Left lung (tissue), 14 donors: ENCODE measurements at places on chromosomes 7 and 10. TPM values are rescaled to one million over a fixed set of nuclear protein-coding genes. Genes with fewer than 3 reads are reported as not detected.

BUD31 gene
- polyA plus RNA-seq = 87.1 TPM

DNA sequence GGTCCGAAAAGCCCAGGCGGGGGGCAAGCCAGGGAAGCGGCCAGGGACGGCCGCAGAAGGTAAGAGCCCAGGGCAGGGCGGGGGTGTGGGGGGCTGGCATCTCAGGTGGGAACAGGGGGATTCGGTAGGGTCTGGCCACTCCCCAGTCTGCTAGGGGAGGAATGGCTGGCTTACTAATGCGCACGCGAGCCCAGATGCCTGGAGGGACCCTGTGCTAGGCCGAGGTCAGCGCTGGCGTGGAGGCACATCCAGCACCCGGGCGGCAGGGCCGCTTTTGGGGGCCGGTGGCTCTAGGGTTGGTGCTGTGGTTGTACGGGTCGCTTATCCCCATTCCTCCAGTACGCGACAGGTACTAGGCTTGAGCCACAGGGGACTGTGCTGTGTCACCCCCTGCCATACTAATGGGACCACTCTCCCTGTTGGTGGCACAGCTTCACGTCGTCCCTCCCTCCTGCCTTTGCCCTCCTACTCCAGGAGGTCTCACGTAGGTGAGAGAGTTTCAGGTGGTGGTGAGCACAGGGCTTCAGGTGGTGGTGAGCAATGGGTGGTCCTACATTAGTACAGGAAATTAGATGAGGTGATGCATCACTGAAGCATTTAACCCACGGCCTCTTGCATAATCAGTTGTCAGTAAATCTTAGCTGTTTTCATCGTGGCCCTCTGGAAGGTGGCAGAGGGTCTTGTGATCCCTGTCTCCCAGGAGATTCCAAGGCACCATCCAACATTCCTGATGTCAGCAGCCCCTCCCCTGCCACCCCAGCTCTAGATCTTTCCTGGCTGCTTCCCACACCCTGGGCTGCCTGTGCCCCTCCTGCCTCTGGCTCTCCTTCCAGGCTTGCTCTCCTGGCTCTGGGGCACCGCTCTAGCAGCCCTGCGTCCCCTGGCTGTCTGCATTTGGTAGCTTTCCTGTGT, 971 bp downstream of the AEBP1 start:
- DNase-seq = no peak

AKR1C4 gene
- not detected for polyA plus RNA-seq

FKBP6 gene
- 0.34 TPM for polyA plus RNA-seq

DNA sequence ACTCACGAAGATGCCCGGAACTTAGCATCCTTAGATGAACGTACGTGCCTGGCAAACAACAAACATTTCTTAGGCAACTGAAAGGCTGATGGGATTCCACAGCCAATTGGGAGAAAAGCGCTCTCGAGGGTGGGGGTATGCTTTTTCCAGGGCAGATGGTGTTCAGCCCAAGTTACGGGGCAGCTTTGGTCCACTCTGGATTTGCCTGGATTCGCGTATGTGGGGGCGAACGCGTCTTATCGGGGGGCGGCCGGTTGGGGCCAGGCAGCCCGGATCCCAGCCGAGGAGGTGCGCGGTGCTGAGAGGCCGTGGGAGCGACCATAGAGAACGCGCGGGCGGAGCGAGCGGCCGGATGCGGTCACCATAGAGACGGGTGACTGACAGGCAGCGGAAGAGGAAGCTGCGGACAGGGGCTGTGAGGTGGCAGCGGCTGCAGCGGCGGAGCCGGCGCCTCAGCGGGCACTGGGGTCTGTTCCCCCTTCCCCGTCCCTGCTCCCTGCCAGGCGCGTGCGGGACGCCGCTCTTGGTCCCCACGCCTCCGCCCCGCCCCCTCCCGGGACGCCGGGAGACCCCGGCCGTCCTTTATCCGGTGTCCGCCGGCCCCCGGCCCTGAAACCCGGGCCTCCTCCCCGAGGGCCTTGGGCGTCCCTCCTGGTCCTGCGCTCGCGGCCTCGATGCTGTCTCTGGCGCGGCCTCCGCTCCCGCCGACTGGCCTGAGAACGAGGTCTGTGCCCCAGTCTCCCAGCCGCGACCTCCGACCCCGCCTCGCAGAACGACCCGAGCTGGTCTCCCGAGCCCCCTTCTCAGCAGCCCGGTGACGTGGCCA, at the start of gene CHPF2:
TSS of gene CHPF2 (plus strand) at position 393 of the 826 bp plus-strand sequence. CDS start 1,529 bp downstream, outside the sequence.
- peak; percentile 82 for DNase-seq

PILRA gene
- 6.8 TPM for polyA plus RNA-seq

DNA sequence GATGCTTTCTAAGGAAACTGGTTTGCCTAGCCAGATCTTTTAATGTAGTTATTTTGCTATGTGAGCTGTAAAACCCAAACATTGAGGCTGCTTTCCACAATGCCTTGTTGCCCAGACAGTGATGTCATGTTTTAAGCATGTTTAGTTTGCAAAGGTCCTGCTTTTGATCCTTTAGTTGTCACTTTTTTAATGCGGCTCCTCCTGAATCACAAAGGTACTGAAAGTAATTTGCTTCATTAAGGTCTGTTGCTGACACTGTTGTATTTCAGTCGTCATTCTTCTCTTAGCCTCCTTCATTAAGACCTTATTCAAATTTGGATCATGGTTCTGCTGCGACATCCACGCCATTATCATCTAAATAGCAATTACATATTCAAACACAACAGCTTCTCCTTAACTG, 10.6 kb downstream of the RPA3 start:
- DNase-seq = no peak

DNA sequence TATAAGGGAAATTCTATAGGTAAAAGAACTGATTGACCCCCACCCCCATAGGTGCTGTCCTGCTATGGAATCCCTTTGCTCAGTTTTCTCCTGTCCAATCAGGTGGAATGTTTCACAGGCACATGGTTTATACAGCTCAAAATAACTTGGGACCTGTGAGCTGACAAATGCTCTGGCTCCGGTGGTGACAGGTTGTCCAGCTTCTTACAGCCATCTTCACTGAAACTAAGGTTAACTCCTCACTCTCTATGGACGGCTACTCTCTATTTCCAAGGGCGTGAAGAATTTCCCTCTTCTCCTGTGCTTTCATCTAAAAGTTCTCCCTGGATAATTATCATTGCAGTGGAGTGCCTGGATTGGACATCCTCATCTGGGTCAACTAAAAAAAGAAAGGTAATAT, at the start of gene MYPN:
TSS of gene MYPN (plus strand) at position 158 of the 400 bp plus-strand sequence. CDS start 11,951 bp downstream, outside the sequence.
- no peak for DNase-seq

HPS6 gene
- 9.0 TPM for polyA plus RNA-seq

GRCh38 chr7:154299736-154300135, 247.5 kb downstream of the DPP6 start:
- no peak for DNase-seq

DNA sequence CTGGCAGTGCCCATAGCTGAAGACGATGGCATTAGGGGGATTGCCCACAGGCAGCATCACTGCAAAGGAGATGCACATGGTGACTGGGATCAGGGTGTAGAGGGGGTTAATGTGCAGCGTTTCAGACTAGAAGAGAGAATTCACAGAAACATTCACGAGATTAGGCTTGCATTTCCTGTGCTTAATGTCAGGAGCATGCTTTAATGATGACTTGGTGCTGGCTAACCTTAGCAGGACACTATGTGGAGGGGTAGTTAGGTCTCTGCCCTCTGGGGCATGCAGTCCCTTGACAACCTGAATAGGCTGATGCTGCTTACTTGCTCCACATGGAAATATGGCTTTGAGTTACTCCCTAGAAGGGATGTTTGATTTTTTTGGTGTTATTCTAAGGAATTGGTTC, 21.8 kb downstream of the STMP1 start:
- DNase-seq = no peak

NACAD gene
- polyA plus RNA-seq = 9.4 TPM

DNA sequence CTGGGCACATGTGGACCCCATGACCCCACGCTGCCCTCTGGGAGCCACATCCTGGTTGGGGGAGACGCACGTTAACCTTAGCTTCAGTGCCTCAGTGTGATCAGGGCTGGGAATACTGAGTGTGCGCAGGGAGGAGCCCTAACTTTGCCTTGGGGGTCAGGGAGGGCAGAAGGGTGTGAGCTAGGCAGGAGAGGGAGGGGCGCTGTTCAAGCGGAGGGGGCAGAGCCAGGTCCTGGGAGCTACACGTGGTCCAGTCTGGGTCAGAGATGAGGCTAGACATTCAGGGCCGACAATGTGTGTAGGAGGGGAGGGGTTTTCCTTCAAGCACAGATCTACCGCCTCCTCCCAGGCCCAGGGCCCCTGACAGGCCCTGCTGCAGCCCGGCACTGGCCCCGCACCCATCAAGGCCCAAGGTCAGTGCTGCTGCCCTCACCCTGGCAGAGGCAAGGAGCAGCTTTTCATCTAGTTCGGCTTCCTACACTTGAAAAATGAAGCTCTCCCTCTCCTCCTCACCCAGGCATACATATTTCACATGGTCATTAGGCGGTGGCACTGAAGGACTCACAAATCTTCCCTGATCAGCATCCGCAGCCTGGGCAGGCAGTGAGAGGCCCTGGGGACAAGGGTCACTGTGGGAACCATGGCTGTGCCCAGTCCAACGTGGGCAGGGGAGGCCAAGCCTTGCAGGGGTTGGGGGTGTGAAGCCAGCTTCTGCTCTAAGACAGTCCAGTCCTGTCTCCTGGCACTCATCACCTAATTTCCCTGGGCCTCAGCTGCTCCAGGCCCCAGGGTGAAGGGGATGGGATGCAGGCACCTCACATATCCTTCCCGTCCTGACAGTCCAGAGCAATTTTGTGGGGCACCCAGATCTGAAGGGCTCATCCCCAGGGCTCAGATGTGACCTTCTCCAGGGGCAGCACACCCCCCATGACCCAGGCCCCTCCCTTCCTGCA, 47.3 kb downstream of the C10orf105 start:
- peak; percentile 24 for DNase-seq

DNA sequence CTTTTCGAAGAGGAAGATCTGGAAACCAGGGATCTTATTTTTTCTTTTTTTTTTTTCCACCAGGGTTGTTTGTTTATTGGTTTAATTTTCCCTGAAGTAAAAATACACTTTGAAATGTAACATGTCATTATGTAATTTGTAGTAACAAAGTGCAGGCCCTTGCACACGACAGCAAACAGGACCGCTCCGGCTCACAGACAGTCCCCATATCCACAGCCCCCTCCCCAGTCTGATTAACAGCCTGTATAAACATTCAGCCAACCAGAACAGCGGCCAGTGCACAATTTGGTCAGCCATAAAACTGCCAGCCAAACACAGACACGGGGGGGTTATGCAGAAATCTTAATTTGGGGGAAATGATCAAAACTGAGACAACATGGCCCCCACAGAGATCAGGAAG, 431.6 kb upstream of the NPVF start:
- no peak for DNase-seq

- no peak for DNase-seq
Measured at GRCh38 chr7:27972276-27972675, 208.3 kb downstream of the JAZF1 start.

- DNase-seq = no peak
Measured at GRCh38 chr10:114975091-114975490, 37.1 kb downstream of the TRUB1 start.

MAT1A gene
- polyA plus RNA-seq = 0.46 TPM

GRIFIN gene
- polyA plus RNA-seq = 0.22 TPM

DNA sequence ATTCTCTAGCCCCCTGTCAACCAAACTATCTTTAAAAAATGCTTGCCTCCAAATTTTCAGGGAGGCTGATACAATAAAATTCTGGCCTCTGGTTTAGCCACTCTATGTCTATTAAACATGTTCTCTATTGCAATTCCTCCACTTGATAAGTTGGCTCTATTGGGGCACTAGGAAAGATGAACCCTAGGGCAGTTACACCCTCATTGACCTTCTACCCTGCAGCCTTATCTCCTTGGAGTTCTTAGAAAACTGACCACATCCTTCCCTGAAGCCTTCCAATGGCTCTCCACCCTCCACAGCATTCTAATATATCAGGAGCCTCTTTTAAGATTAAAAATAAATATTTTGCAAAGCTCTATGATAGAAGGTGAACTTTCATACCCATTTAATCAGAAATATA, 30.6 kb downstream of the SVOPL start:
- DNase-seq = no peak

GRCh38 chr7:84364708-84365107, 170.1 kb upstream of the SEMA3A start:
- no peak for DNase-seq

PDZD7 gene
- polyA plus RNA-seq = 0.80 TPM

GRCh38 chr10:27998178-27998953, 513 bp downstream of the ODAD2 start:
- peak; percentile 69 for DNase-seq

HOXA6 gene
- 13.9 TPM for polyA plus RNA-seq

DNA sequence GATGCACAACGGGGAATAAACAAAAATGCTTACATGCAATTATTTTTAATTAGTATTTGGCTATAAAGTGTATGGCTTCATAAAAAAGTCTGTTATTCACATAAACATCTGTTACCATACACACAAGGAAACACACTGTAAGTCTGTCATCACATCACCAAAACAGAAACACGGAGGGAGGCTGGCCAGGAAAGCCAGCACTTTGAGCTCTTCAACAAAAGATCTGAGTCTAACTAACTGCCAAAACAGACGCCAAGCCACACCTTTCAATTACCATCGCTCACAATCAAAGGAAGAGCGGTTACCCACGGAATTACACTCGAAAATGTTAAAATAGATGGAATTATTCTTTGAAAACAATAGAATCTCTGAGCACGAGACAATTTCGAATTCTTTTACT, 49.2 kb upstream of the MGMT start:
- no peak for DNase-seq

TSPAN33 gene
- 4.9 TPM for polyA plus RNA-seq

DNA sequence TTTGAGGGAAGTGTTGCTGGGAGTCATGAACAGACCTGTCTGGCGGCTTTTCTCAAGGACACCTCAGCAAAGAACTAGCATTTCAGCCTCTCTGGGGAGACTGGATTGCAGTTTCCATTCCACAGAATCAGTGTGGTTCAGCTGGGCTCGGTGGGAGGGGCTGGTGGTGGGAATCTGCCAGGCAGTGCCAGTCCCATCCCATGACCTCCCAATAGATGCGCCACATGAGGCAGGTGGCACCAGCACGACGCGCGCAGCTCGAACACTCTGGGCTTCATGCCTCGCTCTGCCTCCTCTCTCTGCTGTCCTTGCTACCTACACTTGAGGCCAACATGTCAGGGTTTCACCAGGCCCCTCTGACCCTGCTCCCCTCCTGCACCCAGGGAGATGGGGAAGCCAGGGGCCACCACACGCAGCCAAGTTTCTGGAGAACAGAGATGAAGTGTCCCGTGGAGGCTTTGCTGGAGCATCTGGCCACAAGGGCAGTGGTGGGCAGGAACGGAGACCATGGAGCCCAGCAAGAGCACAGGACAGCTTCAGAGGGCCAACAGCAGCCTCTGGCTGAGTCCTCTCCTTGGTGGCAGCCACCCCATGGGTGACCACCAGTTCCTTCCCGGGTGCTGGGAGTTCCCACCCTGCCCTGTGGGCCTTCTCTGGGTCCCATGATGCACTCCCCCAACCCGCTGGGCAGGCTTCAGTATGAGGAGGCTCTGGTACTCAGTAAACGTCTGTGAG, 2.3 kb downstream of the NACAD start:
- no peak for DNase-seq

GRCh38 chr7:142716596-142716995, 32.7 kb upstream of the PRSS1 start:
- no peak for DNase-seq

SEC31B gene
- polyA plus RNA-seq = 17.2 TPM
